Brain microvascular endothelial cell (primary cell): ENCODE measurements at places on chromosomes 5 and 9.

- DNase-seq = no peak
Observed at GRCh38 chr9:130713286-130713960, 19.8 kb downstream of the EXOSC2 start.

- DNase-seq = no peak
Observed at GRCh38 chr9:116868201-116868600, 181.1 kb downstream of the TRIM32 start.

DNA sequence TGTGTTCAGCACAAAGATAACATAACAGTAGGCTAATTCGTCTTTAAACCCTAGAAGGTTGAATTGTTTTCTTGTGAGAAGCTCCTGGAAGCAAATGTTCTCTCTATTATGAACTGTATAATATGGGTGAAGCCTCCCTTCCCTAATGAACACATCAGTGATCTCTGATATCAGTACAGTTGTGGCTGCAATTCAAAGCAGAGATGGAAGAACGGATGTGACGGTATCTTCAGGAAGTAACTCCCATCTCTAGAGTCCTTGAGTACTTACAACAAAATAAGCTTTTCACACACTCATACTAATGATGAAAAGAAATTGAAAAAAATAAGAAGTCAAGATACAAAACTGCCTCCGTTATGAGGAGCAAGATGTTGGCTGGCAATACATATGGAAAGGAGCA is 4.5 kb downstream of the HCN1 start:
- DNase-seq = no peak

GRCh38 chr9:401223-401622 is 186.6 kb downstream of the DOCK8 start:
- DNase-seq = no peak

GRCh38 chr9:128685636-128686489 is 3.2 kb upstream of the SET start:
- DNase-seq = no peak
